OCI-M1 (cell line): ENCODE measurements at places on chromosomes 11 and 22.

GRCh38 chr11:118923721-118924587 lies 1.8 kb downstream of the BCL9L start:
- DNase-seq, result peak; percentile 52

- peak; percentile 21 for DNase-seq
Observed at GRCh38 chr11:613369-613968, 2.3 kb downstream of the IRF7 start.

- DNase-seq, result peak; percentile 78
Observed at GRCh38 chr11:68925611-68926010, 21.9 kb downstream of the IGHMBP2 start.

DNA sequence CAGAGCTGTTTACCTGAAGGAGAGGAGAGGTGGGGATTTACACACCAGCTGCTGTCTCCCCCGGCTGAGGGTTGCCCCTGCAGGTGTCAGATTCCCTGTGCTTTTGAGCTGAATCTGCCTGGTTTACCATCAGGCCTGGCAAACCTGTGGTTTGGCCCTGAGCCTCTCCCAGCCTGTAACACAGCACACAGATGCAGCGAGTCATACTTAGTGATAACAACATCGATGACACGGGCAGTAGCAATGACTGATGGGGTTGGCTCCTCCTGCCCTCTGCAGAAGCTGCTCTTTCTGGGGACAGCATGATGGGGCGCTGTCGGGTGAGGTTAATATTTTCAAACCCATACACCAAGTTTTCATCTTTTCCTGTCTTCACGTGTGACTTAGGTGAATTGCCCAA lies 380.0 kb upstream of the B3GAT1 start:
- no peak for DNase-seq

GRCh38 chr22:16915701-16916100 lies 90.5 kb upstream of the XKR3 start:
- no peak for DNase-seq

DNA sequence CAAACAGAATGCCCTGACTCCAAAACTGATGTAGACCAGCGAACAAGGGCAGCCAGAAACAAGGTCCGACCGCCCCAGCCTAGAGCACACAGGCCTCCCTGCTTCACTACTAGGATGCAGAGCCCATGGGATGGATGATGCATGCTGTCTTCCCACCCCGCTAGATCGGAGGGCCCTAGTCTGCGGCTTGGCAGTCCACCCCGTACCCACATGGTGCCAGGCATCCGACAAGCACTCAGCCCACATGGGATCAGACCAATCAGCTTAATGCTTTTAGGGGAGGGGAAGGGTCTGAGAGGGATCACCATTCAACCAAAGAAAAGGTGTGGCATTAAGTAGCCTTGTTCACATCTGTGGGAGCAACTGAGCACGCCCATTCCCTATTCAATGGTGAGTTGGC lies 30.6 kb downstream of the PISD start:
- DNase-seq, result no peak

DNA sequence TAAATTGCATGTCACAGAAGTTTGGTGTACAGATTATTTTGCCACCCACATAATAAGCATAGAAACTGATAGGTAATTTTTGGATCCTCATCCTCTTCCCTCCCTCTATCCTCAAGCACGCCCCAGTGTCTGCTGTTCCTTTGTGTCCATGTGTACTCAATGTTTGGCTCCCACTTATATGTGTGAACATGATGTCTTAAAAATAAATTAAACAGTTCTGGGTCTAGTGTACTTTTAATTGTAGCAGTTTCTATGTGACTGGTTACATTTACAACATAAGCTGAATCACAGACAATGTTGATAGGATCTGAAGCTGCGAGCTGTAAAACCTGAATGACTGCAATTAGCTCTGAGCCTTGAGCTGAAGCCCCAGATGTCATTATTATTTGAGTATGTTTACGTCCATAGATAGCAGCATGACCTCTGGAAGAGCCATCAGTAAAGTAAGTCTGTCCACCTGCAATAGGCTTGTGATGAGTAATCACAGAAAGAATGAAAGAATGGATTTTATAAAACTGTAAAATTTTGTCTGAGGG lies 29.7 kb downstream of the OR10A6 start:
- DNase-seq, result no peak

DNA sequence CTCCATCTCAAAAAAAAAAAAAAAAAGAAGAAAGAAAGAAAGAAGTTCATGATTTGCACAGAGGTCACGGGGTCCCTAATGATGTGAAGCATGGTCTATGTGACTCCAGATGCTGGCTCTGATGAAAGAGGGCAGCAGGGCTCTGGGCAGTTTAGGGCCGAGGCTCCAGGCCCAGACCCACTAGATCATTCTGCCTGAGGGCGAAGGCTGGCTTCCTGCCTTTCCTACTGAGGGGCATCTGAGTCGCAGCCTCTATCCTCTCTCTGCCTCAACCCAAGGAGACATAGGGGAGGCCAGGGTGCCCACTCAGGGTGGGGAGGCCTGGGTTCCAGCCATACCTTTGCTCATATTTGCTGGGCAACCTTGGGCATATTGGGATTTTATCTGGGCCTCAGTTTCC lies 4.8 kb downstream of the SLC35E4 start:
- no peak for DNase-seq

DNA sequence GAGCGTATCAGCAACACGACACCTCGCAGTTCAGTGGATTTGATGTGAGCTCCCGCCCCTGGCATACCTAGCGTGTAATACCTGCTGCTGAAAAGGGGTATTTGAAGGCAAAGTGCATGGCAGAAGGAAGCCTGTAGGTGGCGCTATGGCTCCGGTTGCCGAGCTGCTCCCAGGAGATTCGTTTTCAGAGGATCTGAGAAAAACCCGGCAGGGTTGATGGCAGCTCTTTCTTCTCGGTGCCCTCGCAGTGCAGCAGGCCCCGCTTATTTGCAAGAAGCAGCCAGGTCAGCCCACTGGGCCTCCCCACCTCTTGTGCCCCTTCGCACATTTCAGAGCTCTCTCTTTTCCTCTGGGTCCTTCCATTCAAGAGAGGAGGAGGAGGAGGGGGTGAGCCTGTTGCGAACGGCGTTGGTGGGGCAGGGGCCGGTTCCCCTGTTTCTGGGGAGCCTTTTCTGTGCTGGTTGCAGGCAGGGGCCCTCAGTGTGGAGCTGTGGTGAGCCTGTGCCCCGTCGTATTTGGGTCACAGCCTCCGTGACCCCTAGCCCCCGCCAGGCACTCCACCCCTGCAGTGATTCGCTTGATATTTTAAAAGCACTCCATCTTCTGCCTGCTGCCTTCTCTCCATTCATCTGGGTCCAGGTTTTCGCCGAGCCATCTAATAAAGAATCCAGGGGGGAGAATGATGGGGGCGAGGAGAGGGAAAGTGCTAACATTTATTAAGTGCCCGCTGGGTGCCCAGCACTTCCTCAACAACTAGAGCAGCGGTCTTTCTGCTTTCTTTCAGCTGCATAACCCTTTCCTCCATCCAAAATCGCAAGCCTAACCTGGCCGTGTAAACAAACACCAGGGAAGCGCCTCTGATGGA lies 85.3 kb upstream of the SYT13 start:
- peak; percentile 79 for DNase-seq

- no peak for DNase-seq
Observed at GRCh38 chr11:132054822-132055221, 684.4 kb downstream of the NTM start.

GRCh38 chr11:118008271-118008911 lies 22.2 kb downstream of the IL10RA start:
- DNase-seq, result no peak

DNA sequence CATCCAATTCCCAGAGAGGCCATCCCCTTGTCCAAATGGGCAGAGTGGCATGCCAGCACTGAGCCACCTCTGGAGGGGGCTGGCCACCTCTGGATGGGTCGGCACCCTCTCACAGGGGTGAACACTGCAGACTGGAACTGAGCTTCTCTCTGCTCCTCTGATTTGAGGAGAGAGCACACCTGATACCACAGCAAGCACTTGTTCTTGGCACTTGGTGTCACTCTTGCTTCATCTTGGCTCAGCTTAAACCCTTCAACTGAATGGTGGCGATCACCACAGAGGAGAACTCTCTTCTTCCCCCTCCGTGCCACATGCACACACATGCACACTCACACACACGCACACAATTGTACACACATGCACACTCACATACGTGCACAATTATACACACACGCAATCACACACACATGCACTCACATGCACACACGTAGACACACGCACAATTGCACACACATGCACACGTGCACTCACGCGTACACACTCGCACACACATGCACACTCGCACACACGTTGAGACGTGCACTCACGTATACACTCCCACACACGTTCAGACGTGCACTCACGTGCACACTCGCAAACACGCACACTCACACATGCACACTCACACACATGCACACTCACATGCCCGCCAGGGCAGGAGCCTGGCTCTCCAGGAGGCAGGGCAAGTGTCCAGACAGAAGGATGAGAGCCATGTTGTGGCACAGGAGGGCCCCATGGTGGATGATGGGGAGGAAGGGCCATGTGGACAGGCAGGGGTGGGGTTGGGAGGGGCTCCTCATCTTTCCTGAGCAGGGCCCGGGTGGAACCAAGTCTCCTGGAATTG lies 23.4 kb downstream of the OVOL1 start:
- DNase-seq, result no peak

GRCh38 chr11:29773656-29774264 lies 243.1 kb downstream of the KCNA4 start:
- DNase-seq, result no peak

GRCh38 chr11:78256962-78257361 lies 68.2 kb downstream of the USP35 start:
- DNase-seq, result peak; percentile 99

GRCh38 chr11:86277741-86278140 lies 24.3 kb upstream of the HIKESHI start:
- DNase-seq, result no peak

DNA sequence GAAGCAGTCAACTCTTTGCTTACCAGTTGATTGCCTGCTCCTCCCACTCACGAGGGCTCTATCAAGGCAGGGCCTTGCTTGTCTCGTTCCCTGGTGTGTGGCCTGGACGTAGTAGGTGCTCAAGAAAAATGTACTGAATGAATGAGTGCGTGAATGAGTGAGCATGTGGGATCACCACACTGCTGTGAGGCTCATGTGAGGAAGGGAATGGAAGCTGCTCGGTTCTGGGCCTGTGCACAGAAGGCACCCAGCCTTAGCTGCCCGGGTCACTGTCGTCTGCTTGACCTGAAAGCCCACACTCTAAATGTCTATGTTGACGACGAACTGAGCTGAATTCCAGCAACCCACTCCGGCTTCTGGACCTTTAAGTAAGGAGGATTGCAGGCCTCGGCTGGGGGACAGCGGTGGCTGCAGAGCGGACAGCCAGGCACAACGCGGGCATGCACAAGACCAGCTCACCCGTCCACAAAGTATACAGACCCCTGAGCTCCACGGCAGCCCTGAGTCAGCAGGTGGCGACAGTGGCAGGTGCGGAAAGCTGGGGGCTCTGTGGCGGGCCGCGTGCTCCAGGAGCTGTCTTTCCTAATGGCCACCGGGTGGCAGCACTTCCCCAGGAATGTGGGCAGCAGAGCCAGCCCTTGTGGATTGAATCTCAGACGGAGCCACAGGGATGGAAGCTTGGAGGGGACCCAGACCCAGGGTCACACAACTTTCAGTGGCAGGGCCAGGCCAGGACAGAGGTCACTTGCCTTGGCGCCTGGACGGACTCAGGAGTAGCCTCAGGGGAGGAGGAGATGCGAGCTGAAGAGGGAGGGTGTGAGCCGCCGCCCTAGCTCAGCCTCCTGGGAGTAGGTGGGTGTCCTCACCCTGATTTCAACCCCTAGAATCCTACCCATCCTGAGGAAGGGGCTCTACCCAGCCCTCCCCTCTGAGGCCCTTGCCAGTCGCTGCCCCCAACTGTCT lies 5.0 kb upstream of the PICK1 start:
- peak; percentile 85 for DNase-seq

GRCh38 chr22:40518840-40519239 lies 117.7 kb downstream of the MRTFA start:
- DNase-seq, result no peak

GRCh38 chr11:70672991-70673653 lies 274.8 kb downstream of the CTTN start:
- no peak for DNase-seq

DNA sequence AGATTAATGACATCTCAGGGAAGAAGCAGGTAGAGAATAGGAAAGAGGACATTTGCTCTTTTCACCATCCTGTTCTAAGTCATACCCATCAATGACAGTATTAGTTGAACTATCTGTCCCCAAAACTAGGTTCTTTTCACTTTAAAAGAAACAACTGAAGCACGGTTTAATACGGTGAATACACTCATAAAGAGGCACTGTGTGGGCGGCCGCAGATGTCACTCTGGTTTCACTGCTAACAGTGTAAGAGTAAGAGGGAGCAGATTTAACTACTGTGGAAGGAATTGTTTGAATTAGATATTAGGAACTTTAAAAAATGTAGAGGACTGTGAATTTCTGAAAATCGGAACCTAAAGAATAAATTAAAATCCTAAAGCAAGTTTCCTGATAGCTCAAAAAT lies 49.5 kb downstream of the VSIG10L2 start:
- no peak for DNase-seq

GRCh38 chr11:64759131-64759721 lies 548 bp downstream of the PYGM start:
- DNase-seq, result no peak

DNA sequence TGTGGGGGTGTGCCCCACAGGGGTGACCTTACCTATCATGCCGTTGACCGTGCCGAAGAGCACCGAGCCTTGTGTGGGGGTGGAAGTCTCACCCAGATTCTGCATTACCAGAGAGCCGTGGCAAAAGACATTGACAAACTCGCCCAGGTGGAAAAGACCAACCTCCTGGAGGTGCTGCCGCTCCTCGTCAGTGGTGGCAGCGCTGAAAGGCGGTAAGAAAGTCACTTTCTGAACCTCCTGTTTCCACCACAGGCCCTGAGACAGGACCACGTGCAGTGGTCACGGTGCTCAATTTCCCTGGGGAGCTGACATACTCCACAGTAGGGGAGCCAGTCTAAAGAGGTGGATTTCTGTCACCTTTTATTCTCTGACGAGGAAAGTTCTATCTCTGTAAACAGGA lies 7.4 kb upstream of the VWCE start:
- DNase-seq, result no peak
